Dermis blood vessel endothelial cell (primary cell): ENCODE measurements at places on chromosomes 3 and 15. TPM values are rescaled to one million over a fixed set of nuclear protein-coding genes. Genes with fewer than 3 reads are reported as not detected.

- no peak for DNase-seq
Measured at GRCh38 chr3:1056744-1057143, 36.1 kb upstream of the CNTN6 start.

GRCh38 chr3:188092648-188093047, 61.3 kb upstream of the LPP start:
- no peak for DNase-seq

GRCh38 chr3:48492461-48493202, 11.3 kb downstream of the SHISA5 start:
- no peak for DNase-seq

GRCh38 chr3:128617270-128617556, 33.4 kb downstream of the RPN1 start:
- DNase-seq: no peak

Gene TGM5
- total RNA-seq: not detected in 2 replicates
